Fibroblast of villous mesenchyme (primary cell): ENCODE measurements at places on chromosomes 16 and 17. TPM values are rescaled to one million over a fixed set of nuclear protein-coding genes. Genes with fewer than 3 reads are reported as not detected.

SLC22A31 gene
- under 0.01 TPM in 1 of 2 replicates, not detected in the other for total RNA-seq

ZNF423 gene
- 0.32 and 0.43 TPM in 2 replicates for total RNA-seq

SLFN14 gene
- total RNA-seq: not detected in 2 replicates

WIPF2 gene
- 6.1 and 11.2 TPM in 2 replicates for total RNA-seq

STH gene
- not detected in 2 replicates for total RNA-seq
